ENCODE measurements at places on chromosomes 3 and 15. TPM values are rescaled to one million over a fixed set of nuclear protein-coding genes. Genes with fewer than 3 reads are reported as not detected.

Gene MFGE8
- 355 TPM for total RNA-seq

Gene CYP19A1
- 0.76 TPM for total RNA-seq

Gene GPR176
- total RNA-seq, result 307 TPM

Gene PLCB2
- 0.76 TPM for total RNA-seq

Gene GOLGA8H
- not detected for total RNA-seq

GRCh38 chr15:58554758-58555157 is 123.0 kb downstream of the LIPC start:
- no peak for DNase-seq

DNA sequence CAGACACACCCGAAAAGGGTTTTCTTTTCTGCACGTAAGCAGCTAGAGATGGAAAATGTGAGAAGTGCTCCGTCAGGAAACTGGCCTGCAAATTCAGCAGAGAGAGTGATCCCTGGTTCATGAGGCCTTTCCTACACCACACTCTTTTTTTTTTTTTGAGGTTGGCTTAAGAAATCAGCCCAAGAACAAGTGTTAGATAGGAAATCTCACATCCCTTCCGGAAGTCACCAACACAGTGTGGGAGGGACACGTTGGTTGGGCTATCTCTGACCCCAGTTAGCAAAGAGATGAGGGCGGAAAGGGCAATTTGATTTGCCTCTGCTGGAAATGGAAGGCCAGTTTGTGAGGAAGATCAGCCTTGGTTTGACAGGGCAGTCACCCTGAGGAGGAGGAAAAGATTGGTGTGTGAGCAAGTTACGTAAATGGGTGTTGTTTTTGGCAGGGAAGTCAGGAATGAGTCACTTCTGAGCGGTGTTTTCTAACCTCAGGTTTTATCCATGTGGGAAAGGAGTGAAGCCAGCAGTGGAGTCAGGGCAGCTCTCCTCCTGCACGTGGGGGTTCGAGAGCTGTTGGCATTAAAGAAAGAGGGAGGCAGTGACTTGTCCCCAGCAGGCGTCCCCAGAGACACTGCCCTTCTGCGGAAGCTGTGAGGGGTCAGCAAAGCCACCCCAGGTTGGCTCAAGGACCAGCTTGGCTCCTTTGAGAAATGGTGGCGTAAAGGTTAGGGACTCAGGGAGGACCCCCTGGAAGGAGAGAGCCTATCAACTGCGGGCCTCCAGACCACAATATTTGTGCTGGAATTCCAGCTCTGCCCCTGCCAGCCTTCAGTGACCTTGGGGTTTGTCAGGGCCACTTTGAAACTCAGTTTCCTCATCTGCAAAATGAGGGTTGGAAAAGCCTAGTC is 237.6 kb upstream of the BHLHE40 start:
- DNase-seq, result peak; percentile 94

- no peak for DNase-seq
Measured at GRCh38 chr3:177611752-177612334, 414.6 kb upstream of the TBL1XR1 start.

- DNase-seq, result no peak
Measured at GRCh38 chr15:55514414-55514850, 6.4 kb upstream of the DNAAF4 start.

GRCh38 chr3:96734273-96735009 is 80.0 kb upstream of the EPHA6 start:
- no peak for DNase-seq

- no peak for DNase-seq
Measured at GRCh38 chr3:143784446-143784845, 63.8 kb downstream of the SLC9A9 start.

DNA sequence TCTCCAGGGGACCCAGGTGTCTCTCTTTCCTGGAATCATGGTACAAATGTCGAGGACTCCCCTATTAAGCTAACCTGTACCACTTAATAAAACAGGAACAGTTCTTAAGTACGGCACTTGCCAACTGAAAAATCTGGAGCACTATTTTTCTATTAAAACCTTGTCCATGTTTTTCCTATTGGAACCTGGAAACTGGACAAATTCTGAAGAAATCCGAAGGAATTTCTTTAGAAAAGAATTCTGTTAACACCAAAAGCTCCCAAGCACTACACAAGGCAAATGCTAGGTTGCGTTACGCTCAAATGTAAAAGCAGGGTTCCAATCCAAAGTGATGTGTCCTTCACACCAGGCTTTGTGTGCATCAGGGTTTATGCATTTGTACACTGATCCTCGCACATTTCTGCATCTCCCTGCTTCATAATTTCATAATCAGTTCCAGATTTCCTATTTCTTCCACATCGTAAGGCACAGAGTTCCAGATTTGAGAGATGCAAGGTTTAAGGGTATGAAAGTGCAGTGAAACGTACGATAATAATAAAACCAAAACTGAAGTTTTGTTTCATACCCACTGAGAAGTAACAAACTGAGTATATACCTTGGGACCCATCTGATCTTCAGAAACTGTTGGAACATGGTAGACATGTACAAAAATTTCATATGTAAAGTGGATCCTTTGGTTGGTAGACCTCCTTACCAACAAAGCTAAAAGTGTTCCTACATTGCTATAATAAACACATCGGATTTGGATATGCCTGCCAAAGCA is 132.1 kb upstream of the WNT5A start:
- no peak for DNase-seq

GRCh38 chr3:156665291-156665690 is 9.1 kb upstream of the TIPARP start:
- peak; percentile 54 for DNase-seq

- no peak for DNase-seq
Measured at GRCh38 chr3:48413611-48414010, 16.3 kb downstream of the PLXNB1 start.

- peak; percentile 30 for DNase-seq
Measured at GRCh38 chr3:60250206-60250605, 1001.0 kb downstream of the FHIT start.

All from GM23248 (cell line).